ENCODE measurements at places on chromosomes 3 and 15.

DNA sequence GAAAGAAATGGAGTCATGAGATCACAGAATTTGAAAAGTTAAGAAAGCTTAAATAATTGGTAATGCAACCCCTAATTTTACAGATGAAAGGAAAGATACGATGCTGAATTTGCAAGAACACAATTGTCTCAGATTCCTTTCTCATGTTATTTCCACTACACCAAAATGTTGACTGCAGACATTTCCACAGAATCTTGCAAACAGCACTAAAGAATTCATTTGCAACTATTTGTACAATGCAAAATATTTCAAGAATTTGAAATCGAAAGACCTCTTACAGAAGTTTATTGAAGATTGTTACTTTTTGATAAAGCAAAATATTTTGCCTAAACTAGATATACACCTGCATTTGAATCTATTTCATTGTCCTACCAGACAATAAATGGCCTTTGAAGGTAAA lies 194.1 kb upstream of the KCNMB2 start:
- DNase-seq = no peak

DNA sequence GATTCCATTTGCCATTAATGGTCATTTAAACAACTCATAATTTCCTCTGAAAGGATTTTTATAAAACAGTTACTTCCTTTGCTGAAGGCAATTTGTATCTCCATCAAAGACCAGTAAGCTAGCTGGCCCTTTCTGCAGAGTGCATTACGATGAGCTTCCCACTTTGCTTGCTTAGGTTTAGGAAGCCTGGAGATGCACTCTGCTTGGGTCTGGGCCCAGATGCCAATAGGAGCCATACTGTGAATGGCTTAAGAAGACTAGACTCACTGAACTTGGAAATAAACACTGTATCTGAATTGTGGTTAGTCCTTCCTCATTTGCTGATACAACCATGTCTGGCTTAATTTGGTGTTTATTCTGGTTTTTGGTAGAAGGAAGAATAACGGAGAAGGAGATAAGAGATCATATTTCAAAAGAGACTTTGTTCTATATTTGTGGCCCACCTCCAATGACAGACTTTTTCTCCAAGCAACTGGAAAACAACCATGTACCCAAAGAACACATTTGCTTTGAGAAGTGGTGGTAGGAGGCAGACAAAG lies 38.1 kb downstream of the OXNAD1 start:
- DNase-seq = no peak

DNA sequence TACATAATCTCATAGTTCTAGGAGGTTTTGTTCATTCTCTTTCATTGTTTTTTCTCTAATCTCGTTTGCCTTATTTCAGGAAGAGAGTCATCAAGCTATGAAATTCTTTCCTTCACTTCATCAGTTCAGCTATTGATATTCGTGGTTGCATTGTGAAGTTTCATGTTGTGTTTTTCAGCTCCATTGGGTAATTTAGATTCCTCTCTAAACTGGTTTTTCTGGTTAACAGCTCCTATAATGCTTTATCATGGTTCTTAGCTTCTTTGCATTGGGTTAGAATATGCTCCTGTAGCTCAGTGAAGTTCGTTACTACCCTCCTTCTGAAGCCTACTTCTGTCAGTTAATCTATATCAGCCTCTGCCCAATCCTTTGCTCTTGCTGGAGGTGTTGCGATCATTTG lies 69.4 kb upstream of the CD96 start:
- DNase-seq = no peak

GRCh38 chr3:23776352-23776891 lies 29.3 kb upstream of the UBE2E1 start:
- peak; percentile 50 for DNase-seq

GRCh38 chr3:100244264-100244663 lies 16.5 kb upstream of the TBC1D23 start:
- DNase-seq = no peak

DNA sequence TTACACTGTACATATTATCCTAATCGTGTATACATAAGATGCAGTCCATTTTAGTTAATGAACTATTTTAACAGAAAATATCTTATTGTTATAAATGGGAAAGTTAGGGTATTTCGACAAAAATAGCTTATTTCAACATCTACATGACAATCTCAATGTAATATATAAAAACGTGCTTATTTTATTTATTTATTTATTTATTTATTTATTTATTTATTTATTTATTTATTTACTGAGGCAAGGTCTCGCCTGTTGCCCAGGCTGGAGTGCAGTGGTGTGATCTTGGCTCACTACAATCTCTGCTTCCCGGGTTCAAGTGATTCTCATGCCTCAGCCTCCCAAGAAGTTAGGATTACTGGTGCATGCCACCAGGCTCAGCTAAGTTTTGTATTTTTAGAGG lies 614.2 kb downstream of the CADM2 start:
- DNase-seq = no peak

- no peak for DNase-seq
These were observed 39.2 kb downstream of the NUP210 start for GRCh38 chr3:13380971-13381370.

- no peak for DNase-seq
These were observed 15.3 kb downstream of the NUP210 start for GRCh38 chr3:13404626-13405452.

Measured in mammary epithelial cell (primary cell).